ENCODE measurements at places on chromosomes 3 and 15.

DNA sequence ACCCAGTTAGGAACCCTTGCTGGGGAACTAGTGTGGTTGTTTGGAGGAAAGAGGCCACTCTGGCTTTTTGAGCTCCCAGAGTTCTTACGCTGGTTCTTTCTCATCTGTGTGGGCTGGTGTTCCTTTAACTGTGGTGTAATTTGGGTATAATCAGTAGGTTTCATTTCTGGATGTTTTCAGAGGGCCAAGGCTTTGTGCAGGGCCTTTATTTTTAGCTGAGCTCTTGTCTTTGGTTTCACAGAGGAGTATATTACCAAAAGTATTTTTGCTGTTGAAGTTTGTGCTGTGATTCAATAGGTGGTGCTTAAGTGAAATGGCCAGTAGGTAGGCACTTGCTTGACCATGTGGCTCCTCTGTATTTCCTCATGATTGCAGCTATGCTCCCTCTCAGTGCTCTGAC lies 357.9 kb downstream of the KCNH8 start:
- DNase-seq = no peak
- no peak overlapping the region for H3K4me3 ChIP-seq
- no peaks in the 10 kb centered on the region for H3K36me3 ChIP-seq
- H3K4me1 ChIP-seq = no peaks in the 10 kb centered on the region
- H3K27ac ChIP-seq = no peak overlapping the region

DNA sequence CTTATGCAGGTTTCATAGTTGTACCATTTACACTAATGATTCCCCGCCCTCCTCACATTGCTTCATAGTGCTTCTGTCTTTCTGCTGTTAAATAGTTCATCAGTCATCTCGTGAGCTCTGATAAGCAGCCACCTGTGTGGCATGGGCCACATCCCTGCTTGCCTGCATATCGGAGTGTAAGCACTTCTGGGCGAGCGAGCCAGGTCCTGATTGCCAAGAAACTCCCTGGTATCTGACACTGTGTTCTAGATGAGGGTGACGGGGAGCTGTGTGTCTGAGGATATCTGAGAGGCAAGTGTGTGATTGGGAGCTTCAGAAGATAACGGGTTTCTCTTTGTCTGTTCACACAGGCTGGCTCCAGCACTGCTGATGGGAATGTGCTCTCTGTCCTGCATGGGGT lies 130.6 kb downstream of the LRIG1 start:
- H3K36me3 ChIP-seq = peaks cover 5% of the 10 kb centered on the region
- no peaks in the 10 kb centered on the region for H3K27me3 ChIP-seq

DNA sequence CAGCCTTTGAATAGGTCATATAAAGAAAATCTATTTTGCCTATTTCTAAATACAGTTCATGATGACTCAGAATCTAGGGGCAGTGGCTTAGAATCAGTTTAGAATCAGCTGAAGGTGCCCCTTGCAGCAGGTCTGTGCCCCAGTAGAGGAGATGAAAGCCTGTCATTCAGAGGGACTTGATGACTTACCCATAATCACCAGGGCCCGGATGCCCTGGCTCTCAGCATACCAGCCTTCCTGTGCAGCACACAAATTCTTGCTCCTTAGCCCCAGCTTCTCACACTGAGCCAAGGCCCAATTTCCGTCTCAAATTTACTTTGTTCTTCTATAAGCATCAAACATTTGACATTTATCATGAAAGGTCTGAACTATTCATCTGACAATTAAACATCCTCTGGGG lies 83.2 kb upstream of the EOMES start:
- no peak overlapping the region for H3K4me3 ChIP-seq
- H3K4me1 ChIP-seq = no peaks in the 10 kb centered on the region
- no peak for DNase-seq
- no peaks in the 10 kb centered on the region for H3K36me3 ChIP-seq
- H3K27me3 ChIP-seq = no peaks in the 10 kb centered on the region
- no peak overlapping the region for H3K27ac ChIP-seq

DNA sequence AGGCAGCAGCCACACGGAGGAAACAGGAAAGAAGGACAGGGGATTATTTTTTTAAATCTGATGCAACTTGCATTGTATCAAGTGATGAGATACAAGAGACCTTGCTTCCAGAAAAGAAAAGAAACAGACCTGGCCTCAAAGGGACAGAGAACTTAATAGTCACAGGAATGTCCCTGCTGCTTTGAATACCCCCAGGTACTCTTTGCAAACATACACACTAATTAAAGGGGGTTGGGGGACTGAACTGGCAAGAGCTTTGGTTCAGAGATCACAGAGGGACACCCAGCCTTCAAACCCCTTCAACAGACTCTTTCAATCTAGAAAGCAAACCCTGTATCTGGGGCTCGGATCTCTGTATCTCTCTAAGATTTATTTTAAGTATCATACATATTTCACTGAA lies 18.0 kb downstream of the TNIK start:
- no peak for DNase-seq
- H3K4me3 ChIP-seq = no peak overlapping the region
- H3K27me3 ChIP-seq = no peaks in the 10 kb centered on the region

DNA sequence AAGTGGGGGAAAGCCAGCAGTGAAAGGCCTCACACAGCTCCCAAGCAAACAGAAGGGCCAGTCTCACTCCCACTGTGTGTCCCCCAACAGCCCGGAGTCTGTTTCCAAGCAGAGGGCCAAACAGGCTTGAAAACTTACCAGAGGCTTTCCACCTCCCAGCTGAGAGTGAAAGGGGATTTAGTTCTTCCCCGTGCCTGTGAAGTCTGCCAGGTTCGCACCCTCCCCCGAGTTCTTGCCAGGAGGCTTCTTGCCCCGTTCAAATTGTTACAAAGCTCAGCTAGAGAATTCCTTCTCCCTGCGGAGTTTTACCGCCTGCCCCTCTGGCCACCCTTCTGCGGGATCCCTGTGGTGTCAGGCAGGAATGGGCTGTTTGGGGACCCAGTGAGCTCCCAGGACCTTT lies 68.0 kb upstream of the WNT7A start:
- DNase-seq = no peak
- H3K27me3 ChIP-seq = peaks cover 9% of the 10 kb centered on the region
- H3K36me3 ChIP-seq = no peaks in the 10 kb centered on the region
- H3K4me3 ChIP-seq = no peak overlapping the region

DNA sequence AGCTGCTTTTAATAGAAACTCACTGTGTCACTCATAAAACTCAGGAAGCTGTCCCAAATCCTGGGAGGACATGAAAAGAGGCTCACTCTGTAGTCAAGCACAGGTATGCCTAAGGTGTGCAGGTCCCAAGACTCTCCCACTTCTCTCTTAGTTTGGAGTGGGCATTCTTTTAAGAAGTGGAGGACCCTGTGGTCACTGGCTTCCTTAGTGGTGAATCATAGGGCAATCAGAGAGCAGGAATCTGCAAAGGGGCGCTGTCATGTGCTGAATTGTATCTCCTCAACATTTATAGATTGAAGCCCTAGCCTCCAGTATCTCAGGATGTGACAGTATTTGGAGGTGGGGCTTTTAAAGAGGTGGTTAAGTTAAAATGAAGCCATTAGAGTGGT lies 47.2 kb upstream of the ZBTB38 start:
- peaks cover 6% of the 10 kb centered on the region for H3K27me3 ChIP-seq
- H3K4me3 ChIP-seq = peak overlapping the region; percentile 34
- peak overlapping the region; percentile 41 for H3K27ac ChIP-seq
- peaks cover 5% of the 10 kb centered on the region for H3K36me3 ChIP-seq

GRCh38 chr15:72198356-72199204 lies 993 bp upstream of the GRAMD2A start:
- H3K4me3 ChIP-seq = no peak overlapping the region
- H3K27ac ChIP-seq = no peak overlapping the region
- H3K36me3 ChIP-seq = peaks cover 6% of the 10 kb centered on the region
- peaks cover 17% of the 10 kb centered on the region for H3K4me1 ChIP-seq
- no peak for DNase-seq

DNA sequence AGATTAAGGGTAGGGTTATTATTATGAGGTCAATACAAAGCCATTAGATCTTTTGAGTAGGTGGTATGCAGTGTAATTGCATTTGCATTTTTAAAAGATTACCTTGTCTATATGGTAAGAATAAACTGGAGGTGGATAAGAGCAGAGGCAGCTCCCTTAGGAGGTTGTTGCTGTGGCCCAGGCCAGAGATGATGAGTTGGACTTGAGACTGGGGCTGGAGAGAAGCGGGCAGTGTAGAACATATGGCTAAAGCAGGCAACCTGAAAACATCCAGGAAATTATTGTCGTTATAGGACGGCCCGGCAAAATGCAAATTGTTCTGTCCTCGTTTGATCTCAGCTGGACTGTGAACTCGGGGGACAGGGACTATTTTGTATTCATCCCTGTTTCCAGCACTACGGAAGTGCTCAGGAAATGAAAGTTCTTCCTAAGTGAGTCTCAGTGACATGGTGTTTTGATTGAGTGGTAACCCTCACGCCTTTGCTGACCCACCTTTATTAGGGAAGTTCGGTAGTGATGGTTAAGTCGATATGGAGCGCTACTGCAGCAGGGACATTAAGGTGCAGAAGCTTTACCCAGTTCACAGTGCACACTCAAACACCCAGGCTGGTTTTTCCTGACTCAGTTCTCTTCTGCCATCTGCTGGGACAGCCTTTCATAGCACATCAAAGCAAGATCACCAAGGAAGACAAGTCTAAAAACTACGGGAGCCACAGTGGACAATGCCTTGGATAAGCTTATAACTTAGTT lies 27.2 kb upstream of the VPS33B start:
- H3K4me1 ChIP-seq = peaks cover 16% of the 10 kb centered on the region
- peak overlapping the region; percentile 9 for H3K4me3 ChIP-seq
- no peak overlapping the region for H3K27ac ChIP-seq

DNA sequence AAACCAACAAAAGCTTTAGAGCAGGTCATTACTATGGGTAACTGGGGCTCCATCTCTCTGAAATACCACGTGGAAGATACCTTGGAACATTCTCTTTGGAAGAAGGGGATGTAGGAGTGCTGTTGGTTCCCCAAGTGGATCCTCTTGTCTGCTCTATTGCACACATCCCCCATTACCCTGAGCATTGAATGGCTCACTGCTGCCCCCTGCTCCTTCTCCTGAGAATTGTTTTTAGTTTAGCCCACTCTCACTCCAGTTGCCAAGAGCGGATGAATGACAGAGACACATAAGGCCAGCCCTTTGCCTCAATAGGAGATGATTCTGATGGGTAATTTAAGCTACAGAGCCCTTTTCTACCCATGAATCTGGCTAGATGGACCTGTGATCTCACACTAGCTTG lies 135.6 kb upstream of the SUCLG2 start:
- H3K4me3 ChIP-seq = no peak overlapping the region
- peaks cover 7% of the 10 kb centered on the region for H3K27me3 ChIP-seq
- peaks cover 2% of the 10 kb centered on the region for H3K36me3 ChIP-seq
- H3K27ac ChIP-seq = no peak overlapping the region

- no peak for DNase-seq
- H3K4me1 ChIP-seq = no peaks in the 10 kb centered on the region
- no peak overlapping the region for H3K27ac ChIP-seq
Observed at GRCh38 chr15:58840048-58840447, 68.9 kb downstream of the MINDY2 start.

Measured in T-helper 17 cell (primary cell).